Heart left ventricle (tissue), 16 donors: ENCODE measurements at places on chromosomes 16 and 17.
A peak's percentile ranks its signal among the peaks of the same experiment; 100 is the strongest.

DNA sequence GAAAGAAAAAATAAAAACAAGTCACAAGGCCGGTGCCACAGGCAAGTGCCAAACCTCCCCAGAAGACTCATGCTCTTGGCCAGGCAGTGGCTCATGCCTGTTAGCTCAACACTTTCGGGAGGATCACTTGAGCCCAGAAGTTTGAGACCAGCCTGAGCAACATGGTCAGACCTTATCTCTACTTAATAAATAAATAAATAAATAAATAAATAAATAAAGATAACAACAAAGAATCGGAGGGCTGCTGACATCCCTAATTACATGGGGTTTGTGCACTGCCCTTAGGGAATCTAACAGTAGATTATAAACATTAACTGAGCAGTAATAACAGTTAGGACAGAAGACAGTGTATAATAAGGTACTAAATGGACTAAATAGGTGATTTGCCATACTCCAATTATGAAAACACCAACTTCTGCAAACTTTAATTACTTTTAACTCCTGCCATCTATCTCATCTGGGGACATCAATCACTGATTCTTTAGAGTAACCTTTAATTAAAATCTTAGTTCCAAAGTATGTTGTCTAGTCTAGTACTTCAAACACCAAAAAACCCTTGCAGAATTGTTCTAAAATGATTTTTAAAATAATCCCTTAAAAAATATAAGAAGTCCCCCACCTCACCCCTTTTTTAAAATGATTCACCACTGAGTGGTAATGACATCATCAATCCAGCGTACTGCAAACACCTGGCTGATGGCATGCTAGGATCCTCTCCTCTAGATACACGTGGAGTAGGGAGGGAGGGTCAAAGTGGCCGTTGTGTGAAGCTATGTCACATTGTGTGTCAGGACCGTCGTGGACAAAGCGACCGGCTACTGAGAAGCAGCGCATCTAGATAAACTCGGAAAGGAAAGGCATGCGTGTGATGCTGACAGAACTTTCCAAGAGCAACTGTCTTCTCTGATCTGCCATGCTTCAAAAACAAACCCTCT, 28.5 kb downstream of the CYTH1 start:
- no peak for DNase-seq

DNA sequence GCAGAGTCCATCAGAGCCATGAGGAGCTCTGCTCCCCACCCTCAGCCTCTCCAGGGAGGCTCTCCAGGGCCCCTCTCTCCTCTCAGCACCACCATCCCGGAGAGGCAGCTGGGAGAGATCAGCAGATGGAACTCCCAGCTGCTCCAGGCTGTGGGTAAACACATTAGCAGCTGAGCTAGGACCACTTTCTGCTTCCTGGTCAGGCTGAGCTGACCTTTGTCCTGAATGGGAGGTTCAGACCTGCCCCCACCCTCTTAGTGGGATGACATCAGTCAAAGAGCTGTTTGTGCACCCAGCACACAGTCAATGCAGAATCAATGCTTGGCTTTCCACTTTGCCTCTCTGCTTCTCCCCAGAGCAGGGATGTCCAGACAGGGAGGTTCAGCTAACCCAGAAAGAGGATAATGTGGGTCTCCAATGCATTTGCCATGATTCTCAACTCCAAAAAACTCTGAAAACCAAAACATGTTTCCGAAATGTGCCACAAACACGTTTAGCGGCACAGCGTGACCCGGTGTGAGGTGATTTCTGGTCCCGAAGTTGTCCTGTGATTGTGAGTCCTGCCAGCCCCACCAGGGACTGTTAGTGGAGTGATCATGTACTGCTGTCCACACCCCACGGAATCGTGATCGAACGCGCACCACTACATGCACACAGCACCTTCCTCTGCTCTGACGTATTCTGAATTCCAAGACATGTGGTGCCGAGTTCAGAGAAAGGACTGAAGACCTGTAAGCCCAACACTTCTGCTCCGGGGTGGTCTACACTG, 6.7 kb downstream of the GPR142 start:
- DNase-seq: peak; percentile 58

- no peak for DNase-seq
Observed at GRCh38 chr17:82031303-82031884, at the start of gene RAC3. RAC3 (plus strand) TSS chr17:82031678; CDS start chr17:82031762, 84 bp downstream.

DNA sequence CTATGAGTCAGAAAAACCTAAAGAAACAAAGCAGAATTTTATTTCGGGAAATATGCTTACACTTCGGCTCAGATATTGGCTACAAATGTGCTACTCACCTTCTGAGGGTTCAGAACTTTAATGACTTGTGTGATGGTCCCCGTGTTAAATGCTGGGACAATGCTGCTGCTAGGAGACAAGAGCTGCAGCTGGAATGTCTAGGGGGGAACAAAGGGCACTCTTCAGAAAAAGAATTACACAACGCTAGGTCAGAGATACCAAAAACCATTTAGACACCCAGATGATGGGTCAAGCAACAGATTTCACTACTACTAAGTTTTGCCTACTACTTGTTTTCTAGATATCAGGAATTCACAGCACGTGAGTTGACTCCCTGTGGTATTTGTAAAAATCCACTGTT, 10.0 kb upstream of the PHLPP2 start:
- DNase-seq: no peak

DNA sequence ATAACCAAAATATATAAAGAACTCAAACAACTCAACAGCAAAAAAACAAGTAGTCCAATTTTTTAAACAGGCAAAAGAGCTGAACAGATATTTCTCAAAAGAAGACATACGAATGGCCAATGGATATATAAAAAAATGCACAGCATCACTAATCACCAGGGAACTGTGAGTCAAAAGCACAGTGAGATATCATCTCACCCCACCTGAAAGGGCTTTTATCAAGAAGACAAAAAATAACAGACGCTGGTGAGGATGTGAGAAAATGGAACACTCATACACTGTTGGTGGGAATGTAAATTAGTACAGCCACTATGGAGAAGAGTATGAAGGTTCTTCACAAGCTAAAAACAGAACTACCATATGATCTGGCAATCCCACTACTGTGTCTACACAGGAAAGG, 7.4 kb downstream of the XYLT1 start:
- DNase-seq: no peak

DNA sequence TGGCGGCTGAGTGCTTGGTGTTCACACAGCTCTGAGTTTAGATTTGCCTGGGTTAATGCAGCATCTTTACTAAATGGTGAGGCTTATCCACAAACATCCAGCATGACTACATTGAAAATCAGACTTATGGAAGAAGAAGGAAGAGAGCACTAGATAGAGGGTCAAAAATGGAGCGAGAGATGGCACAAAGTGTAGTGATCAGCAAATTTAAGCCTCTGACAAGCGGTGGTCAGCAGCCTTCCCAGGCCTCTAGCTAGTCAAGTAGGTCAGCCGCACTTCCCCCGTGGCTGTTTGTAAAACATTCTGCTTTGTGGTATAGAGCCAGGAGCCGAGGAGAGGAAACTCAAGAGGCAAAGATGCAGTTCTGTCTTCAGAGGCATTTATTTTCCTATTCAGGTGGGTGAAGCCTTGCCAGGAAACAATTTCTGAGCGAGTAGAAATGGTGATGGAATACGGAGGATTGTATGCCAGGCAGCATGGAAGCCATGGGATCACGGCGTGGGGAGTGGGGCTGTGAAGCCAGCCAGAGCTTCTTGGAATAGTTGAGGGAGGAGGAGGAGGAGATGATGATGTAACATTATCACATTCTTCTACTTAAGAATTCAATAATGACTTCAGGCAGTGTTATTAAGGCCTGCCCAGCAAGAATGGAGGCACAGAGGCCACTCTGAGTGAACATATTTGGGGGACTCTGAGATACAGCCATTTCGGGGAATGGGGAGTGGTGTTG, 118.9 kb downstream of the MSI2 start:
- DNase-seq: no peak

DNA sequence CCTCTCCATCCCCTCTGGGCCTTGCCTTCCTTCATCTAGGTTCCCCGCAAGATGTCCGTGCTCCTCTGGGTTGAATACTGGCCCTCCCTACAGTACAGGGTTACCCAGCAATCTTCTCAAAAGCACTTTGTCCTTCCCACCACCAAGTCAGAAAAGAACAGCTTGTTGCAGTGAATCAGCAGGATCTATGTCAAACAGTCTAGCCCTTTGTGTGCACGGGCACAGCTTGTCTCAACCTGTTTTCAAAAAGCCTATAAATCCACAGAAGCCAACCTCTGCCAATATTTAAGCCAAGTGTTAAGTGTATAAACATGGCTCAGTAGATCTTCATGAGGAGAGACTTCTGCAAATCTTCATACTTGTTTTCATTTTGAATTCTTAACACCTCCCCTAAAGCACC, 25.2 kb downstream of the C17orf67 start:
- DNase-seq: no peak

DNA sequence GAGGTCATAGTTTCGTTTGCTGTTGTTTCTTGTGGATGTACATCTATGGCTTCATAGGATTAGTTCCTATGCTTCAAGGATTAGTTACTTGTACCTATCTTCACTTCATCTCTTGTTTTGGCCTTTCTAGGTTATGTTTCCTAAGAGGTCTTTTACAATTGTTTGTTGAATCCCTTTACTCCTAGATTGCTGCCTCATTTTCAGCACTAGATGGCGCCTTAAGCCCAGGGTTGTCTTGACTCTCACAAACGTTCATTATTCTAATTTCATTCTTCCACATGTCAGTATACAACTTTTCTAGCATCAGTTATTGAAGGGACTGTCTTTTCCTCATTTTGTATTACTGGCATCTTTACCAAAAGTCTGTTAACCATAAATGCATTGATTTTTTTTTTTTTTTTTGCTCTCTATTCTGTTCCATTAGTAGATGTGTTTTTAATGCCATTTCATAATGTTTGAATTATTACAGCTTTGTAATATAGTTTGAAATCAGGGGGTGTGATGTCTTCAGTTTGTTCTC, 45.0 kb upstream of the NACA2 start:
- DNase-seq: no peak

DNA sequence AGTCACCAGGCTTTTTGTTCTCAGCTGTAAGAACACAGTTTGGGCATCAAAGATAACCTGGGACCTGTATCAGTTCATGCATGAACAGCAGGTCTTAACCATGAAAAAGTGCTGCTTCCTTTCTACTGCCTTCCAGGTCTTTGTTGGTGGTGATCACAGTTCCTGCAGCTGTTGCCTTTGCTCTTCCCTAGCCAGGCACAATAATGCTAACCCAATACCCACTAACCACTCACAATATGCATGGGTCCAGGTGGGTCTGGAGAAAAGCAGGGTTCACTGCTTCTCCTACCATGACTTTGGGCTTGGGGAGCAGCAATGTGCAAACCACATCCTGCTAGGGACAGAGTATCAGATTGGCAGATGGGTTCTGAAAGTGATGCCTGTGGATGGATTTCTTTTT, 396.9 kb downstream of the UTP18 start:
- DNase-seq: no peak

DNA sequence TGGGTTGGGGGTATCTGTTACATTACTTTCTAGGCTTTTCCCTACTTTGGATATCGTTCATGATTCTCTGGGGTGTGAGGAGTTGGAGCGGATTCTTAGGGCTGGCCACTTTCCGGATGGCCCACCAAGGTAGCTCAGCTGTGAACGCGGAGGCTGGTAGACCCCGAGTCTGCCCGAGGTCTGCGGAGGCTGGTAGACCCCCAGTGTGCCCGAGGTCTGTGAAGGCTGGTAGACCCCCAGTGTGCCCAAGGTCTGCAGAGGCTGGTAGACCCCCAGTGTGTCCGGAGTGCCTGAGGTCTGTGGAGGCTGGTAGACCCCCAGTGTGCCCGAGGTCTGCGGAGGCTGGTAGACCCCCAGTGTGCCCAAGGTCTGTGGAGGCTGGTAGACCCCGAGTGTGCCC, 99.2 kb upstream of the ZNF469 start:
- DNase-seq: no peak

GRCh38 chr16:88807626-88808453, 3.9 kb downstream of the APRT start:
- no peak for DNase-seq
